B cell (primary cell): ENCODE measurements at places on chromosomes 6 and 20. TPM values are rescaled to one million over a fixed set of nuclear protein-coding genes. Genes with fewer than 3 reads are reported as not detected.

The RGS17 gene
- not detected in 2 replicates for total RNA-seq

The MRPL2 gene
- total RNA-seq: 43.8 and 45.6 TPM in 2 replicates

DNA sequence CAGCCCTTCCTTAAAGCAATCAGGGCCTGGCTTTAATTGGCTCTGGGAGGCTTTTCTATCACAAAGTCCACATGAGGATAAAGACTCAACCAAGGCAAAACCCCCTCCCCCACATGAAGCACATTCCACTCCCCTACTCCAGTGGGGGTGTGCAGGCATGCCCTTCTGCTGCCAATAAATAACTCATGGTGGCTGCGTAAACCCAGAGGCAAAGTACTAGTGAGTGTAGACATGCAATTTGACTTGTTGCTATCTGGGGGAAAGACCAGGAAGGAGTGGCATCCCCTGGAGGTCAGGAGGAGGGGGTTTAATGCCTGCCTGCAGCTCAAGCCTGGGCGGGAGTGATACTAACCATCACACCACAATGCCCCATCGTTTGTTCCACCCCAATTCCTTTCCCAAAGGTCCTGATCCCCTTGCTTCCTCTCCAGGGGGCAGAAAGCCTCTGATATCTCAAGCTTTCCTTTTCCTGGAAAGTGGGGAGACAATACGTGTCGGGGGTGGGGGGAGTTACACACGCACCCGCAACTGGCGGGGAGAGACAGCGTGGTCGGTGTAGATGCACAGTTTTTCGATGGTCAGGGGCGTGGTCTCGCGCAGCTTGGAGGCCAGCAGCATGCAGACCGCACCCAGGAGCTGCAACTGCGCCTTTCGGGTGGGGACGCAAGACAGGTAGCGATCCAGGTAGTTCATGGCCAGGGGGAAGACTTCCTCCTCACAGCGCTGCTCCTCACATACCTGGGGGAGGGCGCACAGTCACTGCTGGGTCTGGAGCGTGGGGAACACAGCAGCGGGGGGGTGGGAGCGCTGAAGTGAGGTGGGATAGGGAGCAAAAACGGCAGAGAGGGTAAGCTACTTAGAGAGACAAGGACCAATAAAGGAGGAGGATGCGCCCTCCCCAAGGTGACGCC is 1.5 kb downstream of the CCND3 start:
- H3K4me1 ChIP-seq: peaks cover 65% of the 10 kb centered on the region
- H3K36me3 ChIP-seq: no peaks in the 10 kb centered on the region
- H3K4me3 ChIP-seq: peak overlapping the region; percentile 62
- no peak overlapping the region for H3K27ac ChIP-seq

GRCh38 chr6:16130437-16130891 is 1.6 kb downstream of the MYLIP start:
- no peak for DNase-seq
- H3K27me3 ChIP-seq: no peaks in the 10 kb centered on the region
- H3K36me3 ChIP-seq: peaks cover 17% of the 10 kb centered on the region
- peaks cover 45% of the 10 kb centered on the region for H3K4me1 ChIP-seq
- H3K27ac ChIP-seq: peak overlapping the region; percentile 92
- peak overlapping the region; percentile 94 for H3K4me3 ChIP-seq

- no peaks in the 10 kb centered on the region for H3K4me1 ChIP-seq
- DNase-seq: no peak
- no peaks in the 10 kb centered on the region for H3K27me3 ChIP-seq
- no peak overlapping the region for H3K27ac ChIP-seq
Observed at GRCh38 chr20:40390654-40391053, 298.4 kb downstream of the MAFB start.

- no peaks in the 10 kb centered on the region for H3K4me1 ChIP-seq
- no peaks in the 10 kb centered on the region for H3K36me3 ChIP-seq
- peaks cover 19% of the 10 kb centered on the region for H3K27me3 ChIP-seq
- H3K4me3 ChIP-seq: no peak overlapping the region
- H3K27ac ChIP-seq: no peak overlapping the region
Observed at GRCh38 chr6:99821164-99821563, 172.9 kb downstream of the MCHR2 start.
